ENCODE measurements at places on chromosomes 2 and 18.

DNA sequence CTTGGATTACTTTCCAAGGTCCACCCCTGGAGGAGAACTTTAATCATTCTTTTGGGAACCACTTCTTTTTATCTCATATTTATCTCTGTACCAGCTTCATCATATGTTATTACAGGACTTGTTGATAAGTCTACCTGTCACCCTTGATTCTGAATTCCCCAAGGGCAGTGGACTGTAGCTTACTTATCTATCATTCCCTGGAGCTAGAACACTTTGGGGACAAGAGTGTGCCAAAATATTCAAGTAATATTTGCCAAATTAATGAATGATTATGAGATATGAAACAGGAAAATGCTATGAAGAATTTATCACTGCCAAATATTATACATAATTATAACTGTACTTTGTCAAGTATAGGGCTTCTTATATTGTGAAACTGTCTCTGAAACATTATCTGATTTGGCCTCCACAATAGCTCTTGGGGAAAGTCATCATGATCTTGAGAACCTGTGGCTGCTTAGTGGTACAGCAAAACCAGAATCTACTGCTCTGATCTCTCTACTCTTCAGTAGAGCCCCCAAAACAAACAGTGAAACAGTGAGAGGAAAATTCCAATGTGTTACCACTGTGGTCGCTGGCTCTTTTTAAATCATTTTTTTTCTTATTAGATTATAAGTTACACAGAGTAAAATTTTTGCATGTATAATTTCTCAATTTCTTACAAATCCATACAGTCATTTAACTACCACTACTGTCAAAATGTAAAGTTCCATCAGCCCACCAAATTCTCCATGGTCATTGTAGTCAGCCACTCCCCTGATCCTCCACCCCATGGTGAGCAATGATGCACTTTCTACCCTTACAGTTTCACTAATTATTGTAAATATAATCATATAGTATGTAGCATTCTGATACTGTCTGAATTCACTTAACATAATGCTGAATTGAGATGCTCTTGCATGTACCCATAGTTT is 197.5 kb downstream of the PIEZO2 start:
- DNase-seq, result no peak

DNA sequence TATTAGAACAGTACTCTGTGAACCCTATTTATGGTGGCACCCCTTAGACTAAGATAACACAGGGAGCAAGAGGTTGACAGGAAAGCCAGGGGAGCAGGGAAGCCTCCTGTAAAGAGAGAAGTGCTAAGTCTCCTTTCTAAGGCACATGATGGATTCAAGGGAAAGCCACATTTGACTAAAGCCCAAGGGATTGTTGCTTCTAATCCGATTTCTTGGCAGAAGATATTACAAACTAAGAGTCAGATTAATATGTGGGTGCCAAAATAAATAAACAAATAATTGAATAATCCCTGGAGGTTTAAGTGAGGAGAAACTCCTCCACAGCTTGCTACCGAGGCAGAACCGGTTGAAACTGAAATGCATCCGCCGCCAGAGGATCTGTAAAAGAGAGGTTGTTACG is 333.2 kb downstream of the SOX11 start:
- DNase-seq, result no peak

DNA sequence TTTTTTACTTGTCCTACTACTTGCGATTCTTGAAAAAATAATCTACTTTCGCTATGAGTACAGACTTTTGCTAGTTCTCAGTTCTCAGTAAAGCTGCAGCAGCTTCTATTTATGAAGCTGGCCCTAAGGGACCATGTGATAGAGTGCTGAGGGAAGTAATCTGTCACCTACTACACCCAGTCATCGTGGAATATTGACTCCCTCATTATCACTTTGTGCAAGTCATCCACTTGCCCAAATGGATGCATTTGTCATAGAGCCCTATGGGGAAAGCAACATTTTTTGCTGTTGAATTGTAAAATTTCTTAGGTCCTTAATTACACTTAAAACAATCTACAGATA is 1919.8 kb downstream of the SUCLG1 start:
- no peak for DNase-seq

DNA sequence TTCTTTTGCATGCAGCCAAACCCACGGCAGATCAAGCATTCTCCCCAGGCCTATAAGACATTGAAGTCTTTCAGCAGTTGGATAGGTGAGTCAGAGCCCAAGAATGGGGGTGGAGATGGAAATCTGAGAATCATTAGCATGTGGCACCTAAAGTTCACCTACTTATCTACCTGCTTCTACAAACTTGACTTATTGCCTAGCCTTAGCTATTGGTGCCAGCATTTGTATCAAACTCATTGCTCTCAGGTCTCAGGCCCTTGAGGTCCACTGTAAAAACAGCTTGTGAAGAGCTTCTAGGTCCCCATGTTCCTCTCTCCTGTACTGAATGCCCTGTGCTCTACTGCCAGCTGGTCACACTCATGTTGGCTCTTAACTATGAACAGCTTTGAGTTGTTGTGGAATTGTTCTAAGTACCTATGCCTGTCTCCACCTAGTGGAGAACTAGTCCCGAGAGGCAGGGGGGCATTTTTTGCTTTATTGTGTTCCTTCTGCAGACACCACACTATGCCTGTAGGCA is 278.4 kb upstream of the SPRED2 start:
- DNase-seq, result no peak

DNA sequence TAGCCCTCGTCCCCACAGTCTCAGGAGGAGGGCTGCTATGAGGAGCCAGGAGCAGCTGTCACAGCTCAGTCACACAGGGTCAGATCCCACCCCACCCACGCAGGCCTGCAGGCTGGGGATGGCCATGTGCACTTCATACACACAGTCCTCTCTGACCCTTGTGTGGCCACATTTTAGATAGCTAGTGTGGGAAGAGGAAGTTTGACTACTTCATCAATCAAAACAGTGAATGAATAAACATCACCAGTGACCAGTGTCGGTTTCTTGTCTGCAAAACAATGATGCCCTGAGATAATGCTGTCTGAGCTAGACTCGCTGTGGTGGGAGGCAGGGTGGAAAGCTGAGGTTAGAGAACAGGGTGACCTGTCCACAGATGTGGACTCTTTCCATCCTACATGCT is 107.1 kb downstream of the PIEZO2 start:
- no peak for DNase-seq

All from kidney epithelial cell (primary cell).